Activated T-cell treated with anti-CD3 and anti-CD28 coated beads for 48 hours (primary cell): ENCODE measurements at places on chromosomes 16 and 17.

DNA sequence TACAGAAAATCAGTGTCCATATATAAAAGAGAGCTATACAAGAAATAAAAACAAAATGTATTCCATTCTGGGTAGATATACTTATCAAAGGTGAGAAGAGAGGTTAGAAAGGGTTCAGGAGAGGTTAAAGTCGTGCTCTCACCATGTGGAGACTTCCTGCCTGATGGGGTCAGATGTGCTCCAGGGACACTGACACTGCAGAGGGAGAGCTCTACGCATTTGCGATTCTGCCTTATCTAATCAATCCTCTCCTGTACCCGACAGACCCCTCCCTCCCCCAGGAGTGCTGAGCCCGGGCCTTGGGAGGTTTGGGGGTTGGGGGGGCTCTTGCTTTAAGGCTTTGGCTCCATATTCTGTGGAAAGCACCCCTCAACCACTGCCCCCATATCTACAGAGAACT lies 16.6 kb upstream of the SLC5A11 start:
- DNase-seq, result no peak

DNA sequence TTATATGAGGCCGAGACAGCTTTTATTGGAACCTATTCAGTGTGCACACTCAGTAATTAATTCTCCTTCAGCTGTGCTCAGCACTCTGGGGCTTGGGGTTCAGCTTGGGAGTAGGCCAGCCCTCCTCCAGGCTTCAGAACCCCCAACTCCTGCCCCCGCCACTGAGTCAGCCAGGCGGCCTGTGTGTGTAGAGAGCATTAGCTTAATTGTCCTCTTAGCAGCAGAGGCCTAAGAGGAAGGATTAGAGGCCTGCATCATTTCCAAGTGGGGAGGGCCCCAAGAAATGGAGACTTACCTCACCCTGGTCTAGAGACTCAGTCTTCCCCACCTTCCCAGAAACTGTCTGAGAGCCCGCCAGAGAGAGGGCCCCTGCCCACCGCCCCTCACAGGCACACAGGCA lies 772 bp downstream of the PRSS53 start:
- DNase-seq, result no peak

- DNase-seq, result no peak
Measured at GRCh38 chr16:57476546-57477410, 9.5 kb downstream of the DOK4 start.

- DNase-seq, result no peak
Measured at GRCh38 chr17:45641541-45641940, 142.6 kb upstream of the CRHR1 start.

- DNase-seq, result no peak
Measured at GRCh38 chr16:80259290-80259805, 281.4 kb upstream of the DYNLRB2 start.

GRCh38 chr17:81917565-81918332 lies at the start of gene SIRT7:
SIRT7 (minus strand) TSS chr17:81918176; CDS start chr17:81918131, 45 bp downstream.
- peak; percentile 79 for DNase-seq

- DNase-seq, result no peak
Measured at GRCh38 chr16:8194794-8195193, 395.5 kb downstream of the TMEM114 start.

GRCh38 chr17:30981531-30982519 lies 11.0 kb downstream of the RNF135 start:
- DNase-seq, result no peak

DNA sequence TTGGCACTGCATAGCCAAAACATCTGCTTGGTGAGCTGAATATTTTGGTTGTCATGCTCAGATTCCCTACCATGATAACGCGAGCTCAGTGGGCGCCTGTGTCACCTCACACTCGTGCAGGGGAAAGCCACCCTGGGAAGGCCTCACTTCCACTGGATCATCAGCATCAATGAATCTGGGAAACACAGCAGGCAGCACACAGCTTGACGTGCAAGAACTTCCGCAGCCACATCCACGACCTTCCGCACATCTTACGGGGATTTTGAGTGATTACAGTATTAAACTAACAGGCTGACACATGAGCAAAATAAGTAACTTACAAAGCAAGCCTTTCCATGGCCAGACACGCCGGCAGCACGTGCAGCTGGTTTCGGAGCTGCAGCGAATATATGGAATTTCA lies 54.7 kb upstream of the FOXF1 start:
- DNase-seq, result no peak

DNA sequence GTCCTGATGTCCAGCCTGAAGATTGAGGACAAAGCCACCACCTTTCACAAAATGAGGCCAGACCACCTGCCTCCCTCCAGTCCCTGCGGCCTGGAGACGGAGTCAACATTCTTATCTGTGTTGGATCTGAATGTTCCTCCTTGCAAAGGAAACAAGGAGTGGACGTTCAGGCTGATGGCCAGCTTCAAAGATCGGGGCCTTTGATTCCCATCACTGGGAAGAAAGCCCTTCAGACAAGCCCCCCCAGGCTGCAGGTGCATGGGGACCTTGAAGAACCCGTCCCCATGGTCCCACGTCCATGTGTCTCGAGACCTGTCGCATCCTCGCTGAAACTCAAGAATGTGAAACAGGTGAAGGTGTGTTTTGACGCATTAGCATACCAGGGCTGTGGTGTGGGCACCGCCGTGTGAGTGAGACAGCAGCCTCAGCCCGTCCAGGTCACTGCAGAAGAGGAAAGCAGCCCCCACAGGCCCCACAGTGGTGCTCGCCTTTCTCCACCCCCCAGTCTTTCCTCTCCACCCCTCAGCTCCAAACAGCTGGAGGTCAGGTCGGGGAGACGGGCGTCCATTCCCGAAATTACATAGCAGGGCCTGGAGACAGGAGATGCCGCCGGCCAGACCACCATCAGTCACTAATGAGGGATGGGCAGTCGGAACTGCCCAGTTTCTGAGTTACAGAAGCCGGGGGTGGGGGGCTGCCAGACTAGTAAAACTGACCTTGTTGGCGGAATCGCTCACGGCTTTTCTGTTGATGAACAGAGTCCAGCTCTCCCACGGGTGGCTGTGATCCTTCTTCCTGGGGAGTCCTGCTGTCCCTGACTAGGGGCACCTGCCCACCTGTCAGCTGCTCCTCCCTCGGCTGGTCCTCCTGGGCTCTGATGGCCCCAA lies 877 bp upstream of the CSNK1D start:
- DNase-seq, result no peak

DNA sequence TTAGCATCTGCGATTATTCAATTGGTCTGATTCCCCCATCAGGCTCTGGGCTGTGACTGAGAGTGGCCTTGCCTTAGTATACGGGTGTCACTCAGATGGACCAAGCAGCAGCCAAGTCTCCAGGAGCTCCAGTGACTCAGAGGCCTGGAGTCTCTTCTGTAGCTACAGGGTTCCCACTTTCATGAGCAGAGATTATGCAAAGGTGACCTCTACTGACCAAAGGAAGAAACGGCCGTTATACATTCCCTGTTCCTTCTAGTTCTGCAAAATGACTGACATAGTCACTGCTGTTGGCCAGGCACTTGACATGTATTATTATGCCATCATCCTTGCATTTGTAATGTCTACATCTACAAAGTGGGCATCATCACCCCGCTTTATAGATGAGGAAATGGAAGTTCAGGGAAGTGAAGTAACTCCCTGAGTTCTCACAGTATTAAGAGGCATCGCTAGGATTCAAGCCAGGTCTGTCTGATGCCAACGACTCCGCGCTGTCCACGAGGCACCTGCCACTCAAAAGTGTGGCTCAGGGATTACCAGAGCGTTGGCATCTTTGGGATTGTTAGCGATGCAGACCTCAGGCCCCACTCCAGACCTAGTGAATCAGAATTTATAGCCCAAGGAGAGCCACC lies 23.3 kb downstream of the SLC38A7 start:
- DNase-seq, result no peak

- no peak for DNase-seq
Measured at GRCh38 chr16:24635900-24636610, 93.4 kb upstream of the TNRC6A start.

DNA sequence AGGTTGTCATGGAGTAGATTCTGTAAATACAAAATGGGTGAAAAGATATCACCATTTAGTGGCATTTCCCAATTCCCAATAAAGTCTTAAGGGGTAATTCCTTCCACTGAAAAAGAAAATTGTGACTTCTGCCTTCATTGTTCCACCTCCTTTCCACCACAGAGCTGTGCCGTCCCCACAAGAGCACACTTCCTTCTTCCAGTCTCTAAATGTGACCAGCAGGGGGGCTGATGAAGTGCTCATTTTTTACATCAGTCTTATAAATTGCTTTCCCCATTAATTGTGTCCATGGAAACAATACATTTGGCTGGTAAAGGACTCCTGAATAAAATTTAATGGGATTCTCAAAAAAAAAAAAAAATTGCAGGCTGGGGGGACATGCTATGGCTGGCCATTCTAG lies 260.8 kb upstream of the PSMD7 start:
- DNase-seq, result no peak

- no peak for DNase-seq
Measured at GRCh38 chr17:13302983-13303382, 285.2 kb upstream of the ELAC2 start.

DNA sequence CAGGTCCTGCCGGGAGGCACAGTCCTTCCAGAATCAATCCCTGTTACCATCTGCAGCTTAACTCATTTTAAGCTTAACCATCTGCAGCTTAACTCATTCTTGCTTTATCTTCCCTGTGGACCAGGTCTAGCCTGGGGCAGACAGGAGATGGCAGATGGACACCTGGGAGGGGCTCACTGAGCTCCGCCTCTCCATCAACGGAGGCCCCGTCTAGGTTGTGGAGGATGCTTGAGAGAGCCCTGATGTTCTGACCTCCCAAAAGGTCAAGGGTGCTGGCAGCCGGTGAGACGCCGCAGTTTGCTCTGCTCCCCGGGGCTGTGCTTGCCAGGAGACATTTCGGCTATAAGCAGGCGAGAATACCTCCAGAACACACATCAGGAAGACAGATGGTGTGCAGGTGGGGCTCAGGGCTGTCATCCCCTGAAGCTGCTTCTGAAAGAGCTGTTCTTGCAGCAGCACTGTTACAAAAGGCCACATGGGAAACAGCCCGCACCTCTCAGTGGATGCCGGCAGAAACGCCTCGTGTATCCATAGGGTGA lies 41.3 kb downstream of the BAIAP2 start:
- DNase-seq, result no peak

DNA sequence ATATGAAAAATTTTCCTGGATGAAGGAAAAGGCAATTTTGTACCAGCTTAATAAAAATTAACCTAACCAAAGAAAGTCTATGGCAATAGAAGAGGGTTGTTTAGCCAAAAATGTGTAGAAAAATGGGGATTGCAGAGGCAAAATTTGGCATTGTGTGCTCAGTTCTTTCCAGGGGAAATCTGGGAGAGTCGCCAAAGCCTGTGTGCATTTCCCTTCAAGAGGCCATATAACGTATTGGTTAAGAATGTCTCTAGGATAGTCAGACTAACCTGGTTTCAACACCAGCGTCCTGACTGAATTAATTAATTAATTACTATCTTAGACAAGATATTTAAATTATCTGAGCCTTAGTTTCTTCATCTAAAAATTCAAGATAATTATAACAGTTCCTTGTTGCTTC lies 44.8 kb upstream of the HLF start:
- no peak for DNase-seq

- no peak for DNase-seq
Measured at GRCh38 chr17:77376795-77377709, 236.3 kb downstream of the SEC14L1 start.

DNA sequence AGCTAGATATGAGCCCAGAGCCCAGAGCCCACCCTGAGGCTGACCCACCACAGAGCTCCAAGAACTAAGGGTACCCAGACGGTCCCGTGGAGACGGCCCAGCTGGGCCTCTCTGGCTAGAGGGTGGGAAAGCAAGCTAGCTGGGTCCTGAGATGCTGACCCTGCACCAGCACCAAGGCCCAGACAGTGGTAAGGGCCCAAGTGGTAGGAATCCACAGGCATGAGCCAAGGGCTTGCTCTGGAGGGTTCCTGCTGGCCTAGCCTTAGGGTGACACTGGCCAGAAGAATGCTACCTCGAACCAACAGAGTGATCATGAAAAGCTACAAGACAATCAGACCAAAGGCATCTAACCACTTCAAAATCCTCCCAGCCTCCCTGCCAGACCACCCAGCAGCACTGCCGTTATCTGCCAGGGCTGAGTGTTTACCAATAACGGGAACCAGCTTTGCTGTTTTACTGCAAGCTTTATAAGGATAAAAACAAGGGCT lies 13.2 kb downstream of the HIC1 start:
- no peak for DNase-seq

- peak; percentile 92 for DNase-seq
Measured at GRCh38 chr16:28879841-28880588, 1.7 kb downstream of the ATP2A1 start.

- no peak for DNase-seq
Measured at GRCh38 chr16:49834531-49835151, 21.3 kb downstream of the ZNF423 start.

GRCh38 chr16:31402687-31403086 lies 9.6 kb downstream of the ITGAD start:
- DNase-seq, result no peak

DNA sequence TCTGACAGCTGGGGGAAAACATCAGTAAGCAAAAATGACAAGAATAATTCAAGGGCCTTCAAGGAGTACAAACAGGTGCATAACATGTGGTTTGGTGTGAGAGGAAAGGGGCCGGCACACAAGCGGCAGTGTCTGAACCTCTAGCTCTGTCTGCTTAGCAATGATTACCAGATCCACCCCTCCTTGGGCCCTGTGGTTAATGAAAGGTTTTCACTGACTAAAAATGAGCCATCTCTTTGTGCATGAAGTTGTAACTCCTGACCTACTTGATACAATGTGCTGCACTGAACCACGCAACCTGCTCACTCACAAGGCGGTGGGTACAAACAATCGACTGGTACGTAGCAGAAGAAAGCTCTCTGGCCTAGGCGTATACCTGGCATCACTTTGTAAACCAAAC lies 15.1 kb downstream of the FAM117A start:
- peak; percentile 41 for DNase-seq

DNA sequence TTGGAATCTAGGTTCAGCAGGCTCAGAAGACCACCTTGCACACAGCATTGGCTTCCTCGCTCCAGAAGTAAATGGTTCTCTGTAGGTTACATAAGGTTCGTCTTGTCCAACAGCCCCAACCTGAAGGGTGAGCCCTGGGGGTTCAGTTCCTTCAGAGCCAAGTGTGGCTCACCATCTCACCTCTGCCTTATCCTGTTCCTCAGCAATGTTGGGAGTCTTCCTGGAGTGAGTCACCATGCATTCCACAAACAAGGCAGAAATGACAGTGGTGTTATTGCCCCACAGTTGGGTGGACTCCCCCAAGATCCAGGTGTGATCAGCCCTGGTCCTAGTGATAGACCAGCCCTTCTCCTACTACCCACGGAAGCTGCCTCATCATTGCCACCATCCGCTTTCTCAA lies 26.8 kb upstream of the SMPD3 start:
- DNase-seq, result no peak

- DNase-seq, result peak; percentile 20
Measured at GRCh38 chr16:70252355-70252988, 732 bp upstream of the EXOSC6 start.

GRCh38 chr16:13568803-13569202 lies 351.2 kb upstream of the ERCC4 start:
- no peak for DNase-seq

GRCh38 chr16:55660026-55660425 lies 4.2 kb downstream of the SLC6A2 start:
- DNase-seq, result no peak

DNA sequence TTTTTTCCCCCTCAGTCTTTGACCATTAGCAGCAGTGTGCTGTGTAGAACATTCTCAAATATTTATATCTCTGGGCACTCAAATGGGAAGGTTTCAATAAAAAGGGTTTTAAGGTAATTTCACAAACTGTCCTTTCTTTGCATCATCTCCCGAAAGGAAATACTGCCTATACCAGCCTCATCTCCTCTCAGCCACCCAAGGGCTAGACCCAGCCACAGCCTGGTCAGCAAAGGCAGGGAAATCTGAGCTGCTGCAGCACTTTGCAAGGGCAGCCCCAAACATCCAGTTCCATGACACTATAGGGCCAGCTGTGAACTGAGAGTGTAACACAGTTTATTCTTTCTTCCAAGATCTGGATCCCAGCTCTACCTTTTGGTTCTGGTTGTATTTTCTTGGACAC lies 28.9 kb downstream of the TMEM11 start:
- DNase-seq, result no peak
